ENCODE measurements at places on chromosomes 7 and 10.
A peak's percentile ranks its signal among the peaks of the same experiment; 100 is the strongest.

GRCh38 chr10:119237722-119238436, 30.5 kb downstream of the GRK5 start:
- no peak for DNase-seq

DNA sequence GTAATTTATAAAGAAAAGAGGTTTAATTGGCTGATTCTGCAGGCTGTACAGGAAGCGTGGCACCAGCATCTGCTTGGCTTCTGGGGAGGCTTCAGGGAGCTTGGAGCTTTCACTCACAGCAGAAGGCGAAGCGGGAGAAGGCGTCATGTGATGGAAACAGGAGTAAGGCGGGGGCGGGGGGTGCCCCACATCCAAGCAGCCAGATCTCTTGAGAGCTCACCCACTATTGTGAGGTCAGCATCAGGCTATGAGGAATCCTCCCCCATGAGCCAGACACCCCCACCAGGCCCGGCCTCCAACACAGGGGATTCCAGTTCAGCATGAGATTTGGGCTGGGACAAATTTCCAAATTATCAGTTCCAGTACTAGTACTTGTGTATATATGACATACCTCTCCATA, 46.2 kb downstream of the WDR37 start:
- no peak for DNase-seq

DNA sequence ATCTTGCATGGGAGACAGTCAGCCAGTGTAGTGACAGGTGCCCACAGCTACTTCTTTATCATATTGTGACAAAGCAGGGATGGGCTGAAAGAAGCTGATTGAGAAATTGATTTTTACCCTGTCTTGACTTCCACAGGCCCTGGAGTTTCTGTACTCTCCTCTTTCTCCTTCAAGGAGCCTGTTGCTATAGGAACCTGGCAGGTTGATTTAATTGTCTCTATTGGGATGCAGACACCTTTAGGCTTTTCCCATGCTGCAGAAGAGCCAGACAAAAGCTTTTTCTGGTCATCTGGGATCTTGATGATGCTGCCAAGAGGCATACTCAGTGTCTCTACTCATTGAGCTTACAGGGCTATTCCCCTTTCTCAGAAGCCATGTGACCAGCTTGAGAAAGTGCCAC, 754.8 kb downstream of the KCNMA1 start:
- no peak for DNase-seq

GRCh38 chr10:62075912-62076311, 174.4 kb downstream of the ARID5B start:
- no peak for DNase-seq

GRCh38 chr10:93816123-93816747, 58.5 kb downstream of the LGI1 start:
- peak; percentile 6 for DNase-seq

DNA sequence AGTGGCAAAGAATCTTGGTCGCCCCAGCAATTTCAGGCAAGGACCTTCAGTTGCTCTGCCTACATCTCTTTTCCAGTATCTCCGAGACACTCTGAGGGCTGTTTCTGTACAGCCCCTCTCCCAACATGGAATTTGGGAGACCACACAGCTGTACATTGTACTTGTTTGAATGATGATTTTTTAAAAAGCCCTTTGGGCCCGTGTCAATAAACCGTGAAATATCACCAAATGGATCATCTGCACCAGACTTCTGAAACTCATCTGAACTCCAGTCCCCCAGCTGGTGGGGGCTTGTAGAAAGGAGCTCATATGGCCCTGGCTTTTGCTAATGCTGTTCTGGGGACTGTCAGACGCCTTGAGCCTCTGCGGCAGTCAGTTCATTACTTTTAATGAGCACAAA, 374.9 kb downstream of the BBS9 start:
- no peak for DNase-seq

DNA sequence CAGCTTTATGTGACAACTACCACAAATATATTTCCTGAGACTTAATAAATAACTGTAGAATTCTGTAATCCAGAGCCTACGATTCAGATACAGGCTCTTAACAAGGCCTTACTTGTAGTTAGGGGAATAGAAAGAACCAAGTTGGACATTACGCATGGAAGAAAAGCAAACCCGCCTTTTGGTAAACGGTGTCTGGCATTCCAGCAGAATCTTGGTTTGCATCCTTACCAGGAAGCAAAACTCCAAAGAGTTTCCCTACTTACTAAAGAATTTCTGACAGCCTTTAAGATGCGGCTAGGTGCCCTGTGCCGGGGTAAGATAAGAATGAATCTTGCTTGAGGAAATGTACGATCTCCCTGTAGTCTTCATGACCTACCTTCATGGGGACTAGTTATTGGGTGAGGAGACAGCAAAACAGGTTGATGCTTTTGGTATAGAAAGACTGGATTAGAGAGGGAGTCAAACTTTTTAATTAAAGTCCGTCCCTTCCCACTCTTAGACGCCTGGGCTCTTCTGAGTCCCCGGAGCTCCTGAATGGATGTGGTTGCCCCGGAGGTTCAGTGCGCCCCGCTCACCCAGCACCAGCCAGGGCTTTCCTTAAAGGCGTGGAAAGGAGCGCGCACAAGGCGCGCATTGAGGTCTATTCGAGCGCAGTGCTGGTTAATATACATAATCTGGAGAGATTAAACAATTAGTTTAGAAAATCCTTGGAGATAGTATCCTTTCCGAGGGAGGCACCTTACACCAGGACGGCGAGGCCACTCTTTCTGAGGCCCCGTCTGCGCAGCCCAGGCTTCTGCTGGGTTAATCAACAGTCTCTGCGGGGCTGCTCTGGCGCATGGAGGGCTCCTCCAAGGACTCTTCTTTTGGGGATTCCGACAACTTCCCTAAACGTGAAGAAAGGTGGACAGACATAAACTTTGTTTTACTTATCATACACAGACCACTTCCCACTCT, 11.5 kb downstream of the PTF1A start:
- no peak for DNase-seq

DNA sequence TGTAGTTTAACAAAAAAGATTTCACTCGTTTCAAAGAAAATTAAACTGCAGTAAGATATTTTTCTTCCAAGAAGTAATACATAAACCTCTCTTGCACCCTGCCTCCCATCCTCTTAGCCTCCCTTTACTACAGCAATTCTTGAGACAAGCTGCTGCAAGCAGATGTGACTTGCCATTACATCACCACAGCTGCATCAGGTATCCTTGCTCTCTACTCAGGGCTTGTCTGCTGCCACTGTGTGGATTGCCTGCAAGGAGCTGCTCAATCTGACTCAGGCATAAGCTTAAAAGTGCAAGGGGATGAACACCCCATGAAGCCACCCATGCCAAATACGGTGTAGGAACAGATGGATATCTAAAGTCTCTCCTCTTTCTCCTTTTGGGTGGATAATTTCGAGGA, 609.9 kb downstream of the DNAJB9 start:
- DNase-seq: no peak

DNA sequence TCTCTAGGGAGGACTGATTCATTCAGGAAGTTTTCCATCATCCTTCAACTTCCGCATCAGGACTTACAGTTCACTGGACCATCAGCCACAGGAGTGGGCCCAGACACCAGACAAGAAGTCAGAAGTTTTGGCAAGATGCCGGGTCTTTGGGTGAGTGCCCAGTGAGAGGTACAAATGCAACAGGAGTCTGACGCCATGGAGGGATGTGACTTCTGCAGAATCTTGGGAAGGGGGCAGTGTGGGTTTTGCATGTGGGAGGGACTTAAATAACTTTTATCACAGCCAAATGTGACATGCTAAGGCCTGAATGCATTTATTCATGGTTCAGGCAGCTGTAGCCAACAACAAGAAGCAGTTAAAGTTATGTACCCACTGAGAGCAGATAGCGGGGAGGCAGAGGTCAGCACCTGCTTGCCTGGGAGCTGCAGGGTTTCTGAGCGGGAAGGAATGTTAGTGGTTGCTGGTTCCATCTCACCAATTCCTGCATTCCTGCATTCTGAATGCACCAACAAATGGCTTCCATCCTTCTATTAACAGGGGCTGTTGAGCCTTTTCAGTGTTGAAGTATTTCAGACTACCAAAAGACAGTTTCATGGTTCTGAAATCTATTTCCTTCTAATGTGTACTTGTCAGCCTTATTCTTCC, 375.2 kb downstream of the PAXIP1 start:
- no peak for DNase-seq

GRCh38 chr10:69124563-69125268, 738 bp downstream of the VPS26A start:
- DNase-seq: peak; percentile 61

DNA sequence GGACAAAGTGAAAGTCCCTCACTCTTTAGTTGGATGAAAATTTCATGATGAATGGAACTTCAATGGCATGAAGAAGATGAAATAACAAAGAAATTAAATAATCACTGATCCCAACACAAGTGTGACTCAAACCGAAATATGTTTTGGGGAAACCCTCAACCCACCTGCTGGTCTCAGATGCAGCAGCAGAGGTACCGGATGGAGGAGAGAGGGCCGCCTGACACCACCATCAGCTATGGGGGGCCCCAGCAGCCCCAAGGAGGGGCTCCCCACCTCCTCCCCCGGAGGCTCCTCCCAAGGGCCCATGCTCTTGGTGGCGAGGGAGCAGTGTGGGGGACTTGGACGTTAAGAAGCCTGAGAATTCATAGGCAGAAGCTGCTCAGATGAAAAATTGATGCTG, 137.2 kb upstream of the ADARB2 start:
- no peak for DNase-seq

- no peak for DNase-seq
Observed at GRCh38 chr10:35335133-35336083, 901 bp upstream of the CCNY start.

DNA sequence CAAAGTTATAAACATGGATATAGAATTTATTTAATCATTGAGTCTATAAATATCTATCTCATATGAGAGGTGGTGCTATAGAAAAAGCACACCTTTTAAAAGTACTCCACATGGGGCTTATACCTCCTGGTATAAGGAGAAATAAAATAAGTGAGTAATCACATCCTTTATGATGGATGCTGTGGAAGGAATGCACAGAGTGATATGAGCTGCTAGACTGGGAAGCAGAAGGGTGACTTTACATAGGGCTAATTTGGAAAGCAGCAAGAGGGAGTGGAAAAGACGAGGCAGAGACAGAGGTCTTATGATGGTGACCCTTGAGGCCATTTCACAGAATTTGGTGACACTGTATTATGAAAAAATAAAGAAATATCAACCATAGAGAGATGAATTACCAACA, 59.4 kb upstream of the AHR start:
- DNase-seq: no peak

GRCh38 chr7:115572111-115572510, 458.5 kb downstream of the TFEC start:
- no peak for DNase-seq

DNA sequence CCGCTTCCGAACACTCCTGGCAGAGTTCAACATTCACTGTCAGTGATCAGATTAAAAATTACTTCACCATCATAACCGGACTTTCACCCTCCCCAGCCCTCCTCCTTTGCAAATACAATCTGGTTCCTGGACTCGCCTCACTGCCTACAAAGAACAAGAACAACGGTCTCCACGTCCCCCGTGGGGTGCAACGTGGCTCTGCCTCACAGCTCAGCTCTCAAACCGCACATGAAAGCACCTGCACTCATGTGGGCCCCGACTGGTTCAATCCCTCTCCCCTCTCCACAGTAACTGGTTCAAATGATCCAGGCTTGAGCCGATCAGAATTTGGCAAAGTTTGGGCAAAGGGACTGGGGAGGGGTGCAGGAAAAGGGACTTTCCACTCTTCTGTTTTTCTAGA, 21.0 kb downstream of the ASB13 start:
- no peak for DNase-seq

DNA sequence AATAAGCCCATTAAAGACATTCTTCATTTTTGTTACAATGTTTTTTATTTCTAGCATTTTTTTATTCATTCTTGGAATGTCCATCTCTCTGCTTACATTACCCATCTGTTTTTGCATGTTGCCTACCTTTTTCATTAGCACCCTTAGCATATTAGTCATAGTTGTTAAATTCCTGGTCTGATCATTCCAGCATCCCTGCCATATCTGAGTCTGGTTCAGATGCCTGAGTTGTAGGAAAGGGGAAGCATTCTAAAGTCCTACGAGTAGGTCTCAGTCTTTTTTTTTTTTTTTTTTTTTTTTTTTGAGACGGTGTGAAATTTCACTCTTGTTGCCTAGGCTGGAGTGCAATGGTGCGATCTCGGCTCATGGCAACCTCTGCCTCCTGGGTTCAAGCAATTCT, 19.7 kb upstream of the NRF1 start:
- DNase-seq: no peak

- no peak for DNase-seq
Observed at GRCh38 chr10:84534168-84534567, 205.8 kb downstream of the CCSER2 start.
